ENCODE measurements at places on chromosomes 7 and 10.

DNA sequence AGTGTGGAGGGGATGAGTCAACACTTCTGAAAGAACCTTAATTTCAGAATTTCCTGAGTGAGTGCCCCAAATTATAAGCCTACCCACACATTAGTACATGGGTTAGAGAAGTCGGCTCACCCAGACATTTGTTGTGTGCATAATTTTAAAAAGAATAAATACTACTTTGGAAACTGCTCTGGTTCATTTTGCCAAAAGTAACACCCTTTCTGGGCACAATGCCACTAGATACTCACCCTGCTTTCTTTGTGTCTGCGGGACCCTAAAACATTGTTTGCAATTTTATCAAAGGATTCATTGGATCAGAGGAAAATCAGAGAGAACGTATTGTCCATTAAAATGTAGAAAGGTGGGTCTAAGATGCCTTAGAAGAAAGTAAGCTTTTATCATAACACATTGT, 245.5 kb upstream of the NRP1 start:
- no peak for DNase-seq

- no peak for DNase-seq
Measured at GRCh38 chr10:97204826-97205679, 19.3 kb upstream of the SLIT1 start.

DNA sequence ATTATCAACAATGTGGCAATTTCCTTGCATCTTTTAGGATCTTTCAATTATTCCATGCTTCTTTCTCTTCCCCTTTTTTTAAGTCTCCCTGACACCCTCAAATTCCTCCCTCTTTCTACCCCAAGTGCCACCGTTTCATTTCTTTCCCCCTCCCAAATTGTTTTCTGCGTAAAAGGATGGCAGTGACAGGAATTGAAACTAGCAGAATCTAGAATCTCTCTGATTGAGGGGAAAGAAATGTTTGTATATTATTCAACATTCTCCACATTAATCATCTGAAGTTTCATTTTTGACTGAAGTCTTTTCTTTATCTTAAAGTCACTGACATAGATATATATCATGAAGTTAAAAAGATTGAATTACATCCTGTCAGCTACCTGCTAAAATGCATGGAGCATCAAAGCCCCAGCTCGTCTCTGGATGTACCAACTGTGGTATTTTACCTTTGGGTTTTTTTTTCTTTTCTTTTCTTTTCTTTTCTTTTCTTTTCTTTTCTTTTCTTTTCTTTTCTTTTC, 633.5 kb downstream of the SORCS3 start:
- DNase-seq: no peak

DNA sequence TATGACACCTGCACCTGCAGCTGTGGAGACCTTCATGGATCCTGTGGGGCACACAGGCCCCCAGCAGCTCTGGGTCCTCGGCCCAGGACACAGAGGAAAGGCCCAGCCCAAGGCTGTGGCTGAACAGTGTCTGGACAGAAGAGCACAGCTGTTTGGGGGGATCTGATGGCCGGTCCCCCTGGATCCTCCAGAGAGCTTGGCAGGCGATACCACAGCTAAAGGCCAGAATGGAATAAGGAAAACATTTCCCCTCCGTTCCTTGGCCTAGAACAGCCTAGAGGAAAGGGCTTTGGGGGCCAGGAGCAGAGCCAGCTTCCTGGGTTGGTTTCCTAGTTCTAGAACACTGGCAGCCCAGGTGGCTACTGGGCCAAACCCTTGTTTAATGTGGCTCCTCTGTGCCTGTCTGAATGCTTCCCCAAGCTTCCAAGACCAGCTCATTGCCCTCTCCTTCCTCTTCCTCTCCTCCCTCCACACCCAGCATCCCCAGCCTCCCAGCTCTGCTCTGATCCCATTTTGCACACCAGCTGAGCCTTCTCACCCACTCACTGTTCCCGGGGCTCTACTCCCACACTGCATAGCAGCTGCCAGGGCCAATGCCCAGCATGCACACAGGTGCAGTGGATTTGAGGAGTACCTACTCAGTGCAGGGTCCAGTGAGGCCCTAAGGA, 46.9 kb downstream of the GPAM start:
- no peak for DNase-seq

DNA sequence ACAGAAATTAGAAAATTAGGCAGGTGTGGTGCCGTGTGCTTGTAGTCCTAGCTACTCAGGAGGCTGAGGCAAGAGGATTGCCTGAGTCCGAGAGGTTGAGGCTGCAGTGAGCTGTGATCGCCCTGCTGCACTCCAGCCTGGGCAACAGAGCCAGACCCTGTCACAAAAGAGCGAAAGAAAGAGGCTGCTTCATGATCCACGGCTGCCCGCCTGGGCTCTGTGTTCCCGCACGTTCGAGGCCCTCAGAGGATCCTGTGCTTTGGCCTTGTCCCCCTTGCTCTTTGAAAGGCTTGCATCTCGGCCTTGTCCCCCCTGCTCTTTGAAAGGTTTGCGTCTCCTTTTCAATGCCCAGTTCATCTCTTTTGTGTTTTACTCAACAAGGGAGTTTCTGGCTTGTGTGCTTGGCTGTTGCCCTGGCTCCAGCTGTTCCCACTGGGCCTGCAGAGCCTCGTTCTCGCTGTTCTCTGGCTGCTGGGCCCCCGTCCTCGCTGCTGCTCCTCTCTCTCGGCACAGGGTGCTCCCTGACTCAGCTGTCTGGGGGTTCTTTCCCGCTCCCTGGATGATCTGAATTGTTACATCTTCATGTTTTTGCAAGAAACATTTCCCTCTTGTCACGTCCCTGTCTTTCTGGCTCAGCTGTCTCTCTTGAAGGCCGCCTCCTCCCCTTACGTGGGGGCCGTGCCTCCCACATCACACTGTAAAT, 45.1 kb upstream of the INPP5A start:
- no peak for DNase-seq

GRCh38 chr10:88791924-88792323, 10.6 kb upstream of the LIPM start:
- no peak for DNase-seq

DNA sequence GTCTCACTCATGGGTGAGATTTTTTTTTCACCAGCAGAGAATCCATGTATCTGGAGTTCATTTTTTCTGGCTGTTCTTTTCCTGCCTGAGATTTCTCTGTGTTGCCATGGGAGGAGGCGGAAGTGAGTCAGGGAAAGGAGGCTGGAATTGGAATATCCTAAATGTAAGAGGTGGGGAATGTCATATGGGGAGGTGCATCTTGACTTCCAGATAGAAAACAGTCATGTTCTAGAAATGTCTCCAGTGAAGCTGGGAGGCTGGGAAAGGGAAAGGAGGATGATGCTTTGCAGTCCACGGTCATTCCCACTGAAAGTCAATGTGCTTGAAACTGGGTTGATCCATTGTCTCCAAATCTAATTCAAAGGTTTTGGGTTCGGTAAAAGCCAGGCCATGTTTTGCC, 39.7 kb upstream of the HPS1 start:
- DNase-seq: no peak

GRCh38 chr10:58754469-58755339, 242.0 kb downstream of the BICC1 start:
- DNase-seq: no peak

GRCh38 chr7:151247611-151248345, 716 bp downstream of the SMARCD3 start:
- no peak for DNase-seq

GRCh38 chr7:135938563-135938962, 38.6 kb downstream of the MTPN start:
- DNase-seq: no peak

- DNase-seq: no peak
Measured at GRCh38 chr10:62109587-62110293, 158.9 kb downstream of the RTKN2 start.

DNA sequence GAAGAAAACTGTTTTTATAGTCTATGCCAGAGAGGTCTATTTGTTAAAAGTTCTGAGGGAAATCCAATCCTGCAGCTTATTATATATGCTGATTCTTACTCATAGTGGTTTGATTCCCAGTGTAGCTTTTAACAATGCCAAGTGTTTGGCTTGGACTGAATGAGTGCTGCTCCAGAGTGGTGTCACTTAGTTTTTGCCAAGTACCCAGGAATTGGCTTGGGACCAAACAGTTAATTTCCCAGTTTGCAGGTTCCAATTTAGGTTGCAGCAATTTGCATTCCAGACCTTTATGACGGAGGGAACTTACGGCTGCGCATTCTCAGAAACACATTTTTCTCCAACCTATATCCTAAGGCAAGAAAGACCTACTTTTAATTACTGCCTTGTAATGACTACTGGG, 32.4 kb downstream of the NSUN6 start:
- no peak for DNase-seq

GRCh38 chr7:64610997-64611396, 48.1 kb upstream of the ZNF680 start:
- DNase-seq: no peak

DNA sequence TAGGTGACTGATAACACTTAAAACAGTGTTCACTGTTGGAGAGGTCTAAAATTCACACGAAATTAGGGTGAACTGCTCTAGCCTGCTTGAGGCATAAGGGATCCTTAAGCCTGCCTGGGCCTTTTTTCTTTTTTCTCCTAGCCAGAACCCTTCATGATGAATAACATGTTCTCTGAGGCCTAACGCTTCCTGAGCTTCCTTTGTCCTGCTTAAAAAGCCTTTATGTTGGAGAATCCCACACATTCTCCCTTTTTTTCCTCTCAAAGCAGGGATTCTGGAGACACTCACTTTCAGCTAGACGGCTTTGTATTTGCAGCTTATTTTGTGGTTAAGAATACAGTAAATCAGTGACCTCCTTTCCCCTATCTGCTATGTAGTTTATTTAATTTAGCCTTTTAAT, 354.7 kb upstream of the PHF14 start:
- DNase-seq: no peak

DNA sequence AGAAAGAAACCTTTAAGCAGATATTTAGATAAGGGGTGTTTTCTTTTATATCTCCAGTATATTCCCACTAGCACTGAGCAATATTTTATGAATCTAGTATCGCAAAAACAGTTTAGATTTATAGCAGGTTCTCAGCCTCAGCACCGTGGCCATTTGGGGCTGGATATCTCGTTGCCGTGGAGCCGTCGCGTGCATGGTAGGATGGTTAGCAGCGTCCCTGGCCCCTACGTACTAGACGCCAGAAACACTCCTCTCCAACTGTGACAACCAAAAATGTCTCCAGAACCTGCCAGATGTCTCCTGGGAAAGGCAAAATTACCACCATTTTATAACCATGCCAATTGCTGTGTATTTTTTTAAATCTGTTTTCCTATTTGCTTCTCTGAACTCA, 172.9 kb downstream of the CACNB2 start:
- DNase-seq: no peak

DNA sequence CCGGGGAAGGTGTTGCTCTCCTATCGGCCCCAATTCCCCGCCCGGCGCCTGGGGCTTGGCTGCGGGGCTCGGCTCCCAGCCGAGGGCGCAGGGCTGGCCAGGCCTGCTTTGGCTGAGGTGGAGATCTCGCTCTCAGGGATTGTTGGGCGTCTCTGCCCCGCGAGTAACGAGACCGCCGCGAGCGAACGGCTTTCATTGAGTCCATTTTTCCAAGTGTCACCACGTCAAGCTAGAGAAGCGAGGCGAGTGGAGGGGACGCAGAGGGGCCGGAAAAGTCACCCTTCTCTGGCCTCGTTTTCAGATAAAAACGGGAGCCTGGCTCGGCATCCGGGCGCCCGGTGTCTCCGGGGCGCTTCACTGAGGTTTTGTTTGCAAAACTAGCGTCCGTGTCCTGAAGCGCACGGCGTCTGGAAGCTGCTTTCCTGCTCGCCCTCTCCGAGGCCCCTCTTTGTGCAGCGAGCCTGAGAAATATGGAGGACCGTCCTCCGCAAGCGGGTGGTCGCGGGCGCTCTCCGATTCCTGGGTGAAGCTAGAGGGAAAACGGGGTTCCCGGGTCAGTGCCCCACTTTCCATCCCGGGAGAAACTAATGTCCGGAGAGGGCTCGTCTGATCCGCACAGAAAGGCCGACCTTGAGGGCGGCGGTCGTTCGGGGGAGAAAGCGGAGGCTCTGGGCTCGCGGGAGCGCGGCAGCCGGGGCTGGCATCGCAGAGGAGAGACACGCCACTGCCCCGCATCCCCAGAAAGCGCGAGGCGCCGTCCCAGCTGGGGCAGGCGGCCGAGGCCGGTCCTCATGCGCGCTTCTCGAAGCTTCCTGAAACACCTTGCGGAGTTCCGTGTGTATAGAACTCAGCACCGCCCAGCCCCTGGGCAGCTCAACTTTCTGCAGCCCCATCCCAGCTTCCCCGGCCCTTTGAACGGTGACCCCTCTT, 3.5 kb upstream of the EN2 start:
- no peak for DNase-seq

DNA sequence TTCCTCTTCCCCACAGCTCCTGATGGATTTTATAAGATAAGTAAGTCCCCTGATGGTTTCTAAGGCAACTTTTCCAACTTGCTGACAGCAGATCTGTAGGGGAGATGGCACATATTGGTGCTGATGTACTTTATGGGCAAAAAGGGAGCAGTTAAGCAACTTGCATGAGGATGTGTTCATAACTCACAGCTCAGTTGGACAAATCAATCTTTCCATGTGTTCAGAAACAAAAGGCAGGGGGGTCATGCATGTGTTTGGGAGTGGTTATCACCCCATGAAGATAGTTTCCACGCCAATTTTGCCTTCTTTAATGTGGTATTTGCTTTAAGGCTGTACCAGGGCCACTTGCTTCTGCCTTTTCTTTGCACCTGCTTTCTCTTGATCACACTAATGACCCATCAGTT, 6.1 kb downstream of the RBM20 start:
- no peak for DNase-seq

DNA sequence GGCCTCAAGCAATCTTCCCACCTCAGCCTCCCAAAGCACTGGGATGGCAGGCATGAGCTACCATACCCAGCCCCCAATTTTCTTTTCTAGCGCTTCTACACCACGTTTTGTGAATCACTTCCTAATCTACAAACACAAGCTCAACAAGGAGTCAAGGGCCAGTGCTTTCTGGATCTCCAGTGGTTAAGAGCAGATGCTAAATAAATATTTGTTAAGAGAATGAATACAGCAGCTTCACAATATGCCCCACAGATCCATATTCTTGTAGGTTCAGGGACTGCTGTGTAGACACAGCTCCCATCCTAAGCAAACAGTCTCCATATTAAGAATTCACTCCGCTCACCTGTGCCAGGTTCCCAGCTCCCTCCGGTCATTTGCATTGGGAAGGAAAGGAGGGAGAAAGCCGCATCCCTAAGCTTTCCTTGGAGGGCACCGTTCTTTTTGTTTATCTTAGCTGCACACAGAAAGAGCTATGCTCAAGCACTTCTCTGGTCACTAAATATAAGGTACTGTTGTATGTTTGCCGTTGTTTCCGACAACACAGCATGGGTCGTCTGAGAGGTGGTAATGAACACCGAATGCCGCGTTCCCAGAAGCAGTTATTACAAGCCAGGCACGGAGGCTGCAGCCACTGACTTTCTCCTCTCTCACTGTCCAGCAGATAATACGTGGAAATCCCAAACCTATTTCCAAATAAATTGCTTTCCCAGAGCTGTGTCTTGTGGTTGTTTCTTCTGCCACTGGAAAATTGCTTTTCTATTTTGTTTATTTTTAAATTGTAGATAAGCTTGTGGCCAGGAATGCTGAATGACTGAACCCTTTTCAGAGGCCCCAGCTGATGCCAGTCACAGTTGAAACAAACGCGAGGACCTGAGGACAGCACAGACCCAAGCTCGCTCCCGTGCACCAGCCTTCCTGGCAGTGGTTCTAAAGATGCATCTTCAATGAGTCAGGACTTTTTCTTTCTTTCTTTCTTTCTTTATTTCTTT, 217.1 kb downstream of the PRPF18 start:
- DNase-seq: no peak
